Activated CD4-positive, alpha-beta T cell treated with anti-CD3 and anti-CD28 coated beads for 1 hour (primary cell): ENCODE measurements at places on chromosomes 3 and 15.

DNA sequence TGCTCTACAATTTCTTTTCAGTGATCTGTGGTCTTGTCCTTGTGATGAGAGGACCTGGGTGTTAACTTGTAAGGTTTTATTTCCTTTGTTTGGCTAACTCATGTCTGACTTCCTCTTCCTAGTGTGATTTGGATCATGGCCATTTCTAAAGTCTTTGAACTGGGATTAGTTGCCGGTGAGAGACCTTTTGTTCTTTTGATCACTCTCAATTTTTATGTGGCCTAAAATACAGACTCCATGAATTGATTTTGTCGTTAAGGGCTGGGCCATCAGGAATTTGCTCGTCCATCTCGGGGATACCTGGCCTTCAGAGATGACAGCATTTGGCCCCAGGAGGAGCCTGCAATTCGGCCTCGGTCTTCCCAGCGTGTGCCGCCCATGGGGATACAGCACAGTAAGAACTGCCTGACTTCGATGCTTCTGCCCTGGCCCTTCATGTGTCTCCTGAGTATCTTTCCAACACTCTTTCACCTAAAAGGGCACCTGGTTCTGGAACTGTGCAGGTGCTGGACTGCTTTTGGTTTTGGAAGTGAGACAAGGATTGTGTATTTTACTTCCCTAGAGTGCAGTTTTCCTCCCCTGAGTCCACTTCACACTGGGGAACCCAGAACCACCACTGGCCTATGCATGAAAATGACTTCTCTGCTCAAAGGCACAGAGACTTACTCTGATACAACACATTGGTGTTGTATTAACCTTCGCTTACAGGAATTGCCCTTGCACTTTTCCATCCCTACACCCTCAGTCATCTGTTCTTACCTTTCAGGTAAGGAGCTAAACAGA, 13.1 kb upstream of the LRRC2 start:
- DNase-seq, result no peak

DNA sequence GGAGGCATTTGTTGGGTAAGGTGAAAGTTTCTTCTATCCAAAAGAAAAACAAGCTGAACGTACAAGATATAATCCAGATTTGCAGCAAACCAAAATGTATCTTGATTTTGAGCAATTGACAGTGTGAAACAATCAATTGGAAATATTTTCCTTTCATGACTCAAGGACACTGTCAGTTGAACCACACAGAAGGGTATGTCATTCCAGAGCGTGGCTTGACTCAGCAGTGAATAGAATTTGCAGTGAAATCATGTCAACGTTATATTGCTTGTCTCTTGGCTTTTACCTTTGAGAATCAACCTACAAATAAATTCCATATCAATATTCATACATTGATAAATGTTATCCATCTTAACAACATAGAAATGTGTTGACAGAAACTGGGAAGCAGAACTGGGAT, 78.2 kb downstream of the TM2D3 start:
- DNase-seq, result no peak

DNA sequence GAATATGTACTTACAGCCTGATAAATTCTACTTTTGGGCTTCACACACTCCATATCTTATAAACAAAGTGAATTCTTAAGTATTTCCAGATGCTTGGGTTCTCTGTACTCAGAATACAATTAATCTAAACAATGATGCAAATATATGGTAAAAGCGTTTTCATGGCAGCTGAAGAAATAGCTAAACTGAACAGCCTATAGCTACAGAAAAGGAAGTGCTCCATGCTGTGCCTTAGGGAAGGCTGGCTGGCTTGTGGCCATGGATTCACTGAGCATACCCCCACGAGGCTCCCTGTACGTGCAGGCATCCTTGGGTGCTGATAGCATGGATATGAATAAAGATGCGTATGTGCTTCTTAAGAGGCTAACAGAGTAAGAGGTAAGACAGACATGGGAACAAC, 264.0 kb downstream of the KLF13 start:
- no peak for DNase-seq

DNA sequence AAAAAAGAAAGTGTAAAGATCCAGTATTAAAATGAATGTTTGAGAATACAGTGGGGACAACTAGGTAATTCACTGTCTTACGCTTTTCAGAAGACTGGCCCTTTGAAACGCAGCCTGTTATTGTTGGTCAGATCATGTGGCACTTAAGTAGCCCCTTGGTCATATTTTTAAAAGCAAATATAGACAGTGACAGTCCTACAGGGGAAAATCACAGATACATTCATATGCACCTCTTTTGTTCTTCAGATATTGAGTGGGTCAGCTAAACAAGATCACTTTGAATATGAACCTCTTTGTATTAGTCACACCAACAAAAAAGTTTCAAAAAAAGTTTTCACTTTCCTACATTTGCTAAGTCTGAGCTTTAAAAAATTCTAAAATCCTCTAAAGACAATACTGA, 36.0 kb downstream of the TIGIT start:
- DNase-seq, result no peak

- no peak for DNase-seq
Measured at GRCh38 chr3:127439621-127440020, 150.9 kb downstream of the TPRA1 start.

- no peak for DNase-seq
Measured at GRCh38 chr15:80188251-80188650, 35.5 kb downstream of the FAH start.

DNA sequence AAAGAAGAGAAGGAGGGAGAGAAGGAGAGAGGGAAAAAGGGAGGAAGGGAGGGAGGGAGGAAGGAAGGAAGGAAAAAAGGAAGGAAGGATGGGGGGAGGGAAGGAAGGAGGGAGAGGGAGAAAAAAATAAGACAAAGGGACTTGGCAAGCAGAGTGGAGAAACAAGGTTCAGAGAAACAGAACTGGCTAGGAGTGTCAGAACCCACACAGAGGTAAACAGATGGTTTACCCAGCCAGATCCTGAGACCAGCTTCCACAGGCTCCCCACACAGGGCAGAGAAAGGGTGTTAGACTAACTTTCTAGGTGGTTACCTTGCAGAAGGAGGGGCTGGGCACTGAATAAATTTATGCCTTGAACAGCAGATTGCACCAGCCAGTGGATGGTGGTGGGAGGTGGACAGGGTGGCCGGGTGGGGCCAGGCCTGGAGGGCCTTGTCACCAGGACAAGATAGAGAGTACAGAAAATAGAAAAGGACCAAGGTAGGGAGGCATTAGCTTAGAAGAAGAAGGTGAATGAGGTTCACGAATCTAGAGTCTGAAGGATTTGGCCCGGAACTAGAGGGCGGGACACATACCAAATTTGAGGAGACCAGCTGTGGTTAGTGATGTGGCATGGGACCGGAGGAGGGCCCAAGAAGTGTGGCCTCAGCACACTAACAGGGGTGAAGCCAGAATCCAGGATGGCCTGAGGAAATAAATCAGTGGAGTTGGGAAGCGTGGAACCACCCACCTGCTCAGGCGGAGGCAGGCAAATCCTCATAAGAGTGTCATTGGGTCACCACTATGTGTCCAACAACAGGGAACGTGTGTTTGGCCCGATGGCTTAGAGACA, 1.2 kb upstream of the TM4SF1 start:
- DNase-seq, result no peak

DNA sequence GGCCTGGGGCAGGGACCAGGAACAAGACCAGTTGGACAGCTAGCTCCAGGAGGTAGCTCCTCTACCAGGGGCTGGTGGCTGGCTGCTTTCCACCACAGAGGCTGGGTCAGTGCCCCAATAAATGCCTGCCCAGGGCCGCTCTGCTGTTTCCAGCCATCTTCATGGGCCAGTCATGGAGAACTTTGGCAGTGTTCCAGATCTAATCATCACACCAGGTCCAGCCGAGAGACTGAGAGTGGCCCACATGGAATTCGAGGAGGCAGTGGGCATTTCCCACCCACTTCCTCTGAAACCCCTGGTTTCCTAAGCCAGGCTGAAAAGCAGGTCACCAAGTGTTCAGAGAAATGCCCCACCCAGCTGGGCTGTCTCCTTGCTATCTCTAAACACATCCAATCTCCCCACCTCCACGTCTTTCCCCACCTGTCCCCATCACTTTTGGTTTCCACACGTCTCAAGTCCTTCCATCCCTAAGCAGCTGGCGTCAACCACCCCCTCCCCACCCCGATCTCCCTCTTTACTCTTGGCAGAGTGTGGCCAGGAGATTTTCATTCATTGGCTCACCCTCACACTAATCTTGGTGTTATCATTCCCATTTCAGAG, 190.0 kb upstream of the LINGO1 start:
- no peak for DNase-seq

DNA sequence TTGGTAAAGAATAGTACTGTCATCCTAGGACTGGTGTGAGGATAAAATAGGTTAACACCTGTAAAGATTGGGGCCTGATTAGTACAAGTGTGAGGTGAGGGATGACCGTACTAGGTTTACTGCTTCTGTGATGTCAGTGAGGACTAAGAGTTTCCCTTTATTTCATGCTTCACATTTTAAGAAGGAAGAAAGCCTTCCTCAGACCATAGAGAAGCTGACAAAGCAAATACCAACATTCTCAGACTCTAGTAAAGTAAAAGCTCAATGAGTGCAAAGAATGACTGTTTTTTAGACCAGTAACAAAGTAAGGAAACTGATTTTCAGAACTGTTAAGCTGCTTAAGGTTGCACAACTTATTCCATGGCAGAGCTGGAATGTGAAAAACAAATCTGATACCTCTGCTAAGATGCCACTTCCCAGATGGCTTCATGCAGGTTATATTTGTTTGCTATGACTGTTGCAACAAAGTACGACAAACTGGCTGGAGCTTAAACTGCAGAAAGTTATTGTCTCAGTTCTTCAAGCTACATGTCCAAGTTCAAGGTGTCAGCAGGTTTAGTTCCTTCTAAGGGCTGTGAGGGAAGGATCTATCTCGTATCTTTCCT, 354.9 kb downstream of the RSL24D1 start:
- no peak for DNase-seq

- no peak for DNase-seq
Measured at GRCh38 chr3:10353160-10353559, 32.2 kb upstream of the SEC13 start.

- DNase-seq, result no peak
Measured at GRCh38 chr3:107548601-107549000, 25.8 kb downstream of the BBX start.

DNA sequence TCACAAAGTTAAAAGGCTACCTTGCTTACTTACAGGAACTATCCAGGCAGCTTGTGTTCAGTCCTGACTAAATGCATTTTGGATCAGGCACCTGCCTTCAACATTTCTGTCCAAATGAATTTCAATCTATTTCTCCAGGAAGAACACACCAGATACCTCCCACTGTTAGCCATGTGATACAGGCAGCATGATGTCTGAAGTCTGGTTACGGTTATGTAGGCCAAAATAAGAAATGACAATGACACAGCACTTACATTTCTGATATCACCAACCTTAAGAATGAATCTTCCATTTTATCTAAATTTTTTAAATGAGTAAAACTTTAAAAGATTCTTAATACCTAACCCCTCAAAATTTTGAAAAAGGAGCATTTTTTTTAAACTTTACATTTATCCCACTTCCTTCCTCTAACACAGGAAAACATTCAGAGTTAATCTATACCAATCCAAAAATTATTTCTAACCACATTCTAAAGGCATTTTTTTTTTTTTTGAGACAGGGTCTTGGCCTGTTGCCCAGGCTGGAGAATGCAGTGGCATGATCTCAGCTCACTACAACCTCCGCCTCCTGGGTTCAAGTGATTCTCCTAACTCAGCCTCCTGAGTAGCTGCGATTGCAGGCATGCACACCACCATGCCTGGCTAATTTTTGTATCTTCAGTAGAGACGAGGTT, at the start of gene MAP4:
TSS of gene MAP4 (minus strand) at position 116 of the 673 bp plus-strand sequence. CDS start 17,556 bp downstream, outside the sequence.
- no peak for DNase-seq

DNA sequence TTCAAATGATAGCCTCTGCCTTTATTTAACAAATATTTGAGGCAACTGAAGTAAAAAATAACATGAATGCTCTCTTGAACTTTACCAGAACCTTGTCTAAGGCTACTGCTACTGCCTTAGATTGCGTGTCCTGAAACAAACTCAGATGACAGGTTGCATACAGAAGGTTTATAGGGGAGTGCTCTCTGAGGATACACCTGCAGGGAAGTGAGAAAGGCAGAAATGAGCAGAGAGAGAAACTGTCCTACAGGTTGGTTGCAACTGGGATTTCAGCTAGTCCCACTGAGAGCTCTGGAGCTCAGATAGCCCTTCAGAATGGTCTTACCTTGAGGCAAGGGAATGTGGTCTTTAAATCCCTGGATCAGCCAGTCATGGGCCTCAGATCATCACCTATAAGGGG, 165.5 kb downstream of the IL5RA start:
- DNase-seq, result no peak

- no peak for DNase-seq
Measured at GRCh38 chr15:98562331-98562937, 85.9 kb upstream of the IGF1R start.

DNA sequence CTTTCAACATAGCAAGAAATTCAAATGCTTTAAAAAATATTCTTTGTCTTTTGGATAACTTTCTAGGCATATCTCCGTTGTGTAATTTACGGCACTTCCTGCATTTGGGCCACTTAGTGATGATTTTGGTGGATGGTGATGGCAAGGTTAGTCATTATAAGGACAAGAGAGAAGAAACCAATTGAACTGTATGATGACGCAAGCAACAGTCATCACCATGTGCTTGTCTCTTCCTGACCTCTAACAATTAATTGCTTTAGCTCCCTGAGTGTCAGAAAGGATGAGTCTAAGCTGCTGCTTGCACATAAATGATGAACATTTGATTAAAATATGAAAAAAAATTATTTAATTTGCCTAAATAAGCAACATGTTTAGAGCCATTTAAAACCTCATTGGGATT, 11.3 kb upstream of the P2RY12 start:
- DNase-seq, result no peak

DNA sequence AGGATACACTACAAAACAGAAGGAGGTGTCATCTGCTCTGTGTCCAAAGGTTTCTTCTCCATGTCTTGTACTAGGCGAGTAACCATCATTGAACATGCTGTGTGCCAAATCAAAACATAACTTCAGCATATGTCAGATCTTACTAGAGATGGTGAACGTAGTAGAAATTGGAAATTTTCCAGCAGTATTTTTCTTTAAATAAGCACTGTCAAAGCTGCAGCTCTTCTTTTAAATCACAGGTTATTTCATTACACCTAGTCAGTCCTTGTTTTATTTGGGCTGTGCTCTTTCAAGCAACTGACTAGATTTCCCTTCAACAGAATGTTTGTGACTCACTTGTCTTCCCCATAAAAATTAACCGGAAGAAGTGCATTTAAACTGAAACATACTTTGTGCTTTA, 46.5 kb downstream of the MSL2 start:
- no peak for DNase-seq

GRCh38 chr3:113533534-113533892, 1.2 kb downstream of the SIDT1 start:
- no peak for DNase-seq

DNA sequence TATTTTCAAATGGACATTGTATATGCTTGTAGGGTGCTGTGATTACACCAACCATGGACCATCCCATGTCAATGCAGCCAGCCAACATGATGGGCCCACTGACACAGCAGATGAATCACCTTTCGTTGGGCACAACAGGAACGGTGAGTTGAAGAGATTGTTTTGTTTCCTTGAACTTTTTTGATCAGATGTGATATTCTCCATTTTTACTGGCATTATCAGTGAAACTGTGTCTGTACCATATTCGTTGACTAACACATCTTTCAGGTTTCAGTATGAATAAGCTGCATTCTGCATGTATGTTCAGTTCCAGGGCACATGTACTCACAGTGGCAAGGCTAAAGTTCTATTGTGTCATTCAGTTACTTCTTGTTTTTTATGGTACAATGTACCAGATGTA, 655.2 kb downstream of the RBMS3 start:
- DNase-seq, result no peak
